ENCODE measurements at places on chromosomes 4 and X. TPM values are rescaled to one million over a fixed set of nuclear protein-coding genes. Genes with fewer than 3 reads are reported as not detected.

DNA sequence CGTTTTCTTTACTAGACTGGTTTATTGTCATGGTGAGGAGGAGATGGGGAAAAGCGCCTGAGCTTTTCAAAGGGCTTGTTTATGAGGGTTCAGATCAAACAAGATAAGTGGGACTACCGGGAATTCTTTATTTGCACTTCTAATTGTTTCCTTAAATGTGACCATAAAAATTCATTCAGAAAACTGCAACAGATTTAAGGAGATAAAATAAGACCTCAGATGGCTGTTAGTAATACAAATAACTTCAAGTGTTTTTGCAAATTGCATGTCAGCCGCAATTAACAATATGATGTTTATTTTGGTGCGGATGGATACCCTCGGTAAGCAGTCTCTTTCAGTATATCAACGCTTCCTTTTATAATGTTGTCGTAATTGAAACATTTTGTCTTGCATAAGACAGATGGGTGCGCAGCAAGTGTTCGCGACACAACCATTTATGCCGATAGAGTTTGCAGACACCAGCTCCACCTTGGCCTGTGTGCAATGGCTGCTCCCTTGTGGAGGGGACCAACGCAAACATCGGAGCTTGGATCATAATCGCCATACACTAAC, 151.0 kb downstream of the C4orf33 start:
- no peaks in the 10 kb centered on the region for H3K4me1 ChIP-seq
- H3K36me3 ChIP-seq: no peaks in the 10 kb centered on the region
- H3K4me3 ChIP-seq: no peak overlapping the region
- peaks cover 12% of the 10 kb centered on the region for H3K27me3 ChIP-seq
- H3K27ac ChIP-seq: no peak overlapping the region
- no peak for DNase-seq

GRCh38 chr4:62457356-62457755, 1257.2 kb downstream of the ADGRL3 start:
- H3K27me3 ChIP-seq: no peaks in the 10 kb centered on the region
- H3K4me3 ChIP-seq: no peak overlapping the region
- no peak overlapping the region for H3K27ac ChIP-seq
- no peak for DNase-seq
- H3K4me1 ChIP-seq: no peaks in the 10 kb centered on the region

- no peaks in the 10 kb centered on the region for H3K36me3 ChIP-seq
- peaks cover 8% of the 10 kb centered on the region for H3K4me1 ChIP-seq
- H3K27me3 ChIP-seq: peaks cover 9% of the 10 kb centered on the region
- H3K27ac ChIP-seq: no peak within 1 kb of the TSS
- DNase-seq: peak; percentile 20
Observed at GRCh38 chr4:73620115-73620792, at the start of gene RASSF6. Gene RASSF6 (minus strand): TSS chr4:73620436. CDS start chr4:73611795, 8,641 bp downstream.

DNA sequence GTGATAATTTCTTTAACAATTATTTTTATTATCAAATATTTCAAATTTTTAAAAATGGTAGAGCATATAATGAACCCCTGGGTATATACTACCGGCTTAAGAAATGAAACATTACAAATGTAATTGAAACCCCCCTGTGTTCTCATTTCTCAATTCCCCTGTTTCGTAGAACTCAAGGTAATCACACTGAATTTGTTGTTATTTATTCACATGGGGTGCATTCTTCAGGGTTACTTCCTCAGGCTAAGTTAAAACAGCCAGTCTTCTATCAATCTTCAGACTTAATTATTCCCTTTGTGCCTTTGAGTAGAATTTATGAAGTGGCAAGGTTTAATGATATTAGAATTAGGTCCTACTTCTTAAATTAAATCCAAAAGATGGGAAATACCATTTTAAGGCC, 128.2 kb downstream of the ANAPC10 start:
- no peak overlapping the region for H3K27ac ChIP-seq
- no peak for DNase-seq
- H3K4me1 ChIP-seq: no peaks in the 10 kb centered on the region
- H3K36me3 ChIP-seq: no peaks in the 10 kb centered on the region
- no peak overlapping the region for H3K4me3 ChIP-seq

Gene GAGE12J
- total RNA-seq: not detected

DNA sequence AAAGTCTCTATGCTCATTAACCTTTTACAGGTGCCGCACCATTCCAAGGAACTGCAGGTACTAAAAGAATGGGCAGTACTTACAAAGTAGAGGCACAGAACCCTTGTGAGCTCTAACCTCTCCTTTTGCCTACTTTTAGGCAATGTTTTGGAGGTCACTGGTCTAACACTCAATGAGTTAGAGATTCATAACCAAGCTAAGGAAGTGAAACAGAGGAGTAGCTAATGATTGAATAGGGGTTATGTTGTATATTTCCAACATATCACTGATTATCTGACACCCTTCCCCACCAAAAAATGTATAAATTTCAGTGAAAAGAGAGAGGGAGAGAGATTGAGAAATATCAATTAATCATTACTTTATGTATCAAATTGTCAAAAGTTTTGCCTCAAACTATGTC, 269.3 kb downstream of the PCDH7 start:
- no peak for DNase-seq
- H3K27me3 ChIP-seq: no peaks in the 10 kb centered on the region
- H3K4me1 ChIP-seq: no peaks in the 10 kb centered on the region

Gene GPM6B
- not detected for total RNA-seq

DNA sequence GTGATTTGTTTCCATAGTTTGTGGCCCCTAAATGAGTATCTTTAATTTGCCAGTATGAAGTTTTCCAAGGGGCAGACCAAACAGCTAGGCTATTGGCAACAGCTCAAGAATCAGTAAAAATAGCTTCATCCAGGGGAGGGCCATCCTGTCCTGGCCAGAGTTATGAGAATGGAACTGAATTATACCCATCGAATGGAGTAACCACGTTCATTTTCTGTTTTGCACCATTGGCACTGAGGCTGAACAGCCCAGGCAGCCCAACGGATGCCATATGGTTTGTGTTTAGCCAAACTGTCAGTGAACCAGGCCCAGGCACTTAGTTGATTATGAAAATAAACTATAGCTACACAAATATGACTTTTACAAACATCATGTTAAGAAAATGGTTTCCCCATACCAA, 17.7 kb upstream of the ASB5 start:
- H3K36me3 ChIP-seq: no peaks in the 10 kb centered on the region
- no peak overlapping the region for H3K27ac ChIP-seq
- H3K4me1 ChIP-seq: no peaks in the 10 kb centered on the region
- DNase-seq: no peak
- no peak overlapping the region for H3K4me3 ChIP-seq

Gene DKK2
- total RNA-seq: not detected

Gene MAGEB18
- total RNA-seq: not detected

- no peak overlapping the region for H3K4me3 ChIP-seq
- no peak for DNase-seq
- H3K4me1 ChIP-seq: no peaks in the 10 kb centered on the region
- no peak overlapping the region for H3K27ac ChIP-seq
Observed at GRCh38 chr4:63459329-63459728, 949.9 kb downstream of the TECRL start.

Gene BEX5
- 2.9 TPM for total RNA-seq

- H3K4me3 ChIP-seq: no peak overlapping the region
- no peak for DNase-seq
- no peaks in the 10 kb centered on the region for H3K36me3 ChIP-seq
- no peaks in the 10 kb centered on the region for H3K27me3 ChIP-seq
Observed at GRCh38 chr4:122899682-122900081, 22.7 kb downstream of the NUDT6 start.
